Stimulated activated CD4-positive, alpha-beta T cell treated with anti-CD3 and anti-CD28 coated beads, TNF-alpha, amount 100 ng/mL, for 1 hour (primary cell): ENCODE measurements at places on chromosomes 7 and 10.

DNA sequence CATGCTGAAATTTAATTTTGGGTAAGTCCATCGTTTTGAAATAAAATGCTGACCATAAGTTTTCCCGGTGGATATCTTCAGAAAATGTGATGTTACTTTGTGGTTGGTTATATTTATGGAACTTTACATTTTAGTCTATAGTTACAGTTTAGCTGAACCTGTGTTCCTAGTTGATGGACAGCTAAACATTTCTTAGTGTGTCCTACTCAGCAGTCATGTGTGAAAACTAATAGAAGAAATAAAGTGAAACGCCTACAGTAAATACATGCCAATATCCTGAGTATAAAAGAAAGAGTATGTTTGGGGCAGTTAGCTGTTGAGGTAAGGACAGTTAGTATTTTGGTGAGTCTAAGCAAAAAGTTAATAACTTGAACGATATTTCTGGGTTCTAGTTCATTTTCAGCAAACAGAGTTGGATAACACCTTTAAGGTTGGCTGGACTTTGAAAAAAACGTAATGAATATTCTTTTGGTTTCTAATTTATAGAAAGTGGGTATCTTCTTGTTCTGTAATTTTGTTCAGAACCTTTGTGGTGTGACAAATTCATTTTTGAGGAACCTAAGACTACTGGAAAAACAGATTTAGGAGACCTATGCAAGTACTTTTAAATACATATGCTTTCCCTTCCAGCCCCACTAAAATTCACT is 28.7 kb downstream of the LCOR start:
- DNase-seq = no peak

GRCh38 chr7:73811760-73812168 is 19.0 kb upstream of the CLDN4 start:
- DNase-seq = no peak

DNA sequence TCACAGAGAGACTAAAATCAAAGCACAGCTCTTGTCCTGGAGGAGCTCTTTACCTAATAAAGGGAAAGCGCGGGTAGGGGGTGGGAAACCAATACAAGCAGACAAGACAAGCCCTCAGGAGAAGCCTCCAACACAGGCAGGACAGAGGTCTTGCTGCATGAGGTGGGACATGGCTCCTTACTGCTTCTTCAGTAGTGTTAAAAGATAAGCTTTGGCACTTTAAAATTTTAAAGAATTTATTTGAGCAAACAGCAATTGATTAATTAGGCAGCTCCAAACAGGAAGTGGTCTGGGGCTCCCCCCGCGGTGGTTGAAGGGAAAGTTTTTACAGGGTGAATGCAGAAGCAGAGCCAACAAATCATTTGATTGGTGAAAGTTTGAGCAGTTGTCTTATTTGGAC is 50.3 kb upstream of the MACC1 start:
- DNase-seq = no peak

DNA sequence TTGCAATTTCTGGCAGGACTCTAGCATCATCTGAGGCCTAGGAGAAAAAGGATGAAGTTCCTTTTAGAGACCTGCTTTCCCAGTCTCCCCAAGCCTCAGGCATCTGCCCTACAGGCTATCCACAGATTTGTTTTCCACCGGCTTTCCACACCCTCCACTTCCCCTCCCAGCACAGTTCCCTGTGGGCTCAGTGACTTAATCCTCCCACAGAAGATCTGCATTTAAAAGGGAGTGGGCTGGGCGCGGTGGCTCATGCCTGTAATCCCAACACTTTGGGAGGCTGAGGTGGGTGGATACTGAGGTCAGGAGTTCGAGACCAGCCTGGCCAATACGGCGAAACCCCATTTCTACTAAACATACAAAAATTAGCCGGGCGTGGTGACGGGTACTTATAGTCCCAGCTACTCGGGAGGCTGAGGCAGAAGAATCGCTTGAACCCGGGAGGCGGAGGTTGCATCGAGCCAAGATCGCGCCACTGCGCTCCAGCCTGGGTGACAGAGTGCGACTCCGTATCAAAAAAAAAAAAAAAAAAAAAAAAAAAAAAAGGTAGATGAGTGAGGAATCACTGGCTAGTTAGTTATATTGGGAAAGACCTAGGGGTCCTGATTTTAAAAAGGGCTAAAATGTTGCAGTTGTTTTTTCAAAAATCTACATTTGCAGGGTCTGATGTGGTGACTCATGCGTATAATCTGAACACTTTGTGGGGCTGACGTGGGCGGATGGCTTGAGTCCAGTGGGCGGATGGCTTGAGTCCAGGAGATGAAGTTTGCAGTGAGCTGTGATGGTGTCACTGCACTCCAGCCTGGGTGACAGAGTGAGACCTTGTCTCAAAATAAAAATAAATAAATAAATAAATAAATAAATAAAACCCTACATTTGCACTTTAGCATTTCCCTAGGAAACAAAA is 119.5 kb downstream of the BAMBI start:
- no peak for DNase-seq

DNA sequence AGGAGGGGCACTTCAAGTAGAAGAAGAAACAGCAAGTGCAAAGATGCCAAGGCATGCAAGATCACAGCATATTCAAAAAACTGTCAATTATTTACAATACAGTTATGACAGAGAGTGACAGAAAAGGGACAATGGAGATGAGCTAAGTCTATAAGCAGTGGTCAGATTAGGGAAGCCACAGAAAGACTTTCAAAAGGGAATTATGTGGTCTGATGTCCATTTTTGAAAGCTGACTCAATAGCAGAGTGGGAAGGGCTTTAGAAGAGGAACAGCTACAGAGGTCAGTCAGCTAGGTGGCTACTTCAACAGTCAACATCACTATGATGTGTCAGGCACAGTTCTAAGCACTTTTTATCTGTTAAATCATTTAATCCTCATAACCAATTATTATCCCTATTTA is 45.2 kb upstream of the SPOCK2 start:
- no peak for DNase-seq

DNA sequence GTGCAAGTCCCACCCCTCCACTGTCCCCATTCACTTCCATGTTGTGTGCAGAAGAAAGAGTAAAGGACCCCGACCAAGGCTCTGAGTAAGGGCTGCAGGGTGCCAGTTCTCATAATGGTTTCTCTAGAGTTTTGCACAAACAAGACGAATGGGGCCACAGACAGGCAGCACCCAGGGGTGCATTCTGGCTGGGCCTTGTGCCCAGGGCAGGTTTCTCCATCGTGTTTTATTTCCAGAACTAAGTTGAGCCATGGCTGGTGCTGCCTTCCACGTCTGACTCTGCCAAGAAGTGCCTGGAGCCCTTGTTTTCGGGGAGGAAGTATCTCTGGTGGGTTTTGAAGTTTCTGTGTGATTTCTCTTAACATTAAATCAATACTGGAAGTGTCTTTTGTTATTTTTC is 95.0 kb upstream of the SDK1 start:
- no peak for DNase-seq

DNA sequence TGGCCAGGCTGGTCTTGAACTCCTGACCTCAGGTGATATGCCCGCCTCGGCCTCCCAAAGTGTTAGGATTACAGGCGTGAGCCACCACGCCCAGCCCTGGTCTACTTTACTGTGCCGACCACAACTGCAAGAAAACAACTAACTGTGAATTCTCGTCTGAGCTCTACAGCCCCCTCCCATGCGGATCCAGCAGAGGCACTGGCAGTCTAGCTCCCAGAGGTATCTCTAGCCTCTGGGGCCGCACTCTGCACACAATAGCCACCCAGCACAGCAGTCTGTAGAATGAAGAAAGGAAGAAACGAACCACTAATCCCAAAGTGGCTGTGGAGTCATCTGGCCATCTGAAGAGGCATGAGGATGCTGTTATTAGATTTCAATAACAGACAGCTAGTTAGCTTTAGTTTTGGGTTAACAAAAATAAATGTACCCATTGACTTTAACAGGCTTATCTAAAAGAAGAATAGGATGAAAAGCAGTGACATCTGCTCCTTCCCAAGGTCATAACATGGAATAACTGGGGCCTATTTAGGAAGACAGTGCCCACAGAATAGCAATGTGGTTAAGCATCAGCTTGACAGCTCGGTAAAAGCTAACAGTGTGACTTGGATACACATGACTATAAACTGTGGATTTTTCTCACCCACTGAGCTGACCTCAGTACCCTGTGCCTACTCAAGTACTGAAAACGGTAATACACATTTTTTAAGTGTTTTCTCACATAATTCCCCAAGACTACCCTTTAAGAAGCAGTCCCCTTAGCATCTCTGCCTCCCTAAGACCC is 131.9 kb downstream of the TNS3 start:
- DNase-seq = no peak

DNA sequence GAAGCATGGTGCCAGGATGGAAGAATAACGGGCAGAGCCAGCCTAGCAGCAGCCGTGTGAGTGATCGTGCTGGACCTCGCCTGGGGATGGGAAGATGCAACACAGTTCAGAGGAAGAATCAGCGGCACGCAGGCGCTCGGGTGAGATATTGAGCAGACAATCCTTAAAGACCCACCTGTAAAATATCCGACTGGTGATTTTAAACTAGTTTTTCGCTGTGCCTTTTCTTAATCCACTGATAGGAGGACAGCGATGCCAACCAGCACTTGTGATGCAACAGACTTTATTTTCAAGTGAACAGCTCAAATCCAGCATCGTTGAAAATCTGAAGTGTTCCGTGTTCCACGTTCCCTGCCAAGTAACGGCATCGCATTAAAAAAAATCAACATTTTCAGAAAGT is 214.7 kb downstream of the TEX36 start:
- DNase-seq = no peak

DNA sequence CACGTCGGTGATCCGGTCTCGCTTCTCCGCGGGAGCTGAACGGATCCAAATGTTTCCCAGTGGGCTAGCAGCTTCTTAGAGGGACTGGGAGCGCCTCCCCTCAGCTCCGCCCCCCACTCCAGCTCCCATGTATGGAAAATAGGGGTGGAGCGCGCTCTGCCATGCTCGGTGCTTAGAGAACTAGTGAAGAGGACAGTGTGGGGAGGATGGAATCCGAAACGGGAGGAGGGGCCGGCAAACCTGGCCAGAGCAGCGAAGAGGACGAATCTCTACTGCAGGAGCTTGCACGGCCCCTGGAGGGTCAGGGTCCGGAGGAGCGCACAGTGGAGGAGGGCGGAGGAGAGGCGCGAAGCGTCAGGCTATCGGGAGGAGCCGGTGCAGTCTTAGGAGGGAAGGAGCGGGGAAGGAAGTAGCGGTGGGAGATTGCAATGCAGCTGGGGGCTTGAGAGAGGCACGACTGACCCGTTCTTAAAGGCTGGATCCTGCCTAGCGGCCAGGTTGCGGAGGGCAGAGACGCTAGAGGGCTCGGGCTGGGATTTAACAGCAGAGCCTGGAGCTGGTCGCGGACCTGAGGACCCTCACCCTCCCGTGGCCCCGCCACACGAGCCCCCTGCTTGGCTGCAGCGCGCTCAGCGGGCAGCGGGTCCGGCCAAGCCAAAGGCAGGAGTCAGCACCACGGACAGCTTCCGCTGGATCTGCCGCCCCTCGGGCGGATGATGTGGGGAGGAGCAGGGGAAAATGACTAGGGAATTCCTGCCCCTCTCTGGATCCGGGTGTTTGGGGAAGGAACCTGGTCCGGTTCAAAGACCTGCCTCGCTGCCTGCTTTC is at the start of gene PRLHR:
TSS of gene PRLHR (minus strand) at position 51 of the 828 bp plus-strand sequence. CDS start 404 bp downstream, outside the sequence.
- no peak for DNase-seq

DNA sequence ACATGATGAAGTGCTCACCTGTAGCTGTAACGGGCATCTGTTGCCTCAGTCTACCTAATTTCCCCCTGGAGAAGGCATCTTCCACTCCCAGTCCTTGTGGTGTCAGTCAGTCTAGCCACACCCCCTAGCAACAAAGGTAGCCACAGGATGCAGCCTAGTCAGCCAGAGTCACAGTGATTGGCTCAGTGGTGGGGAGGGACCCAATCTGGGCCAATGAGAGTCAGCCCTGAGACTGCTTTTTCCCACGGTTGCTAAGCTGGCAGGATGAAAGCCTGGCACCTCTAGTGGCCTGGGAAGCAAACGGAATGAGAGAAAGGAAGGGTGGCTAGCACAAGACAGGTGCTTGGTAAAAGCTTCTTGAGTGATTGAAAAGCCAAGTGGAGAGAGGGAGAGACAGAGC is 118.6 kb downstream of the SH3PXD2A start:
- DNase-seq = no peak

GRCh38 chr7:105304040-105304895 is 84.5 kb downstream of the SRPK2 start:
- no peak for DNase-seq

DNA sequence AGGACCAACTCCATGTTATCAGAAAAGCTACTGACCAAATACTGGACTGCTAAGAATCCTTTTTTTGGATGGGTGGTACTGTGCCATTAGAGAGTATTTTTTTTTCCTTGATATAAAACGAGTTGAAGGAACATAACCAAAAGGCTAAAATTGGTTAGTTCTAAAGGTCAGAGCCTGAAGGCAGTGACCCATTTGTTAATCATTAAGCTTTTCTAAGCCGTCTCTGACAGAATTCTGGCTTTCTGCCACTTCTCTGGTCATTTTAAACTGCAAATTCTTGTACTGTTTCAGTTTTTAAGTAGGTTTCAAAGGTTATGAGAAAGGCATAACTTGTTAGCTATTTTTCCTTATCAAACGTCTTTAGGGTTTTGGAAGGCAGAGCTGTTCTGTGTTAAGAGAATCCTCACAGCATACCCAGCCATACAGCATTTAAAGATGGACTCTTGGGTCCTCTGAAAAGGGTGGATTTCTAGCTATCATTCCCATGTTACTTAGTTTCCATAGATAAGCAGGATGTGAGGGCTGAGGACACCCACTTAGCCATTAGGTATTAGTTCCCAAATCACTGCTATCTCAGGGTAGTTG is 196.8 kb downstream of the RNLS start:
- DNase-seq = no peak

GRCh38 chr10:48748573-48748972 is 63.9 kb downstream of the WDFY4 start:
- no peak for DNase-seq

DNA sequence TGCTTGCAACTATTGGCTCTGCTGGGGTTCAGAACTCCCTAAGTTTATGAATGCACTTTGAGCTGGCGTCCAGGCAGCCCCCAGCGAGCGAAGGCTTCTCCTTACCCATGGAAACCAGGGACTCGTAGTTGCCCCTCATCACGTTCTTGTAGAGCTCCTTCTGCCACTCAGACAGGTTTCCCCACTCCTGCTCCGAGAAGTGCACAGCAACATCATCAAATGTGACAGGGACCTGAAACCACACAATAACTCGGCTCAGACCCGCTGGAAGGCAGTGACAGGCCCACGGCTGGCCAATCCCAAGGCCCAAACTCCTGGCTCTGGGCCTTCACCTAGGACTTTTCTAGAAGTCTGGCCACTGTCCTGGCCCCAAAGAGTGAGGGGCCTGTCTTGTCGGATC is 6.9 kb downstream of the ZNF777 start:
- DNase-seq = no peak

GRCh38 chr10:120382360-120382759 is 74.7 kb upstream of the PLPP4 start:
- no peak for DNase-seq

- no peak for DNase-seq
Measured at GRCh38 chr7:155123413-155123812, 53.3 kb downstream of the HTR5A start.

GRCh38 chr10:25102147-25102822 is 72.5 kb upstream of the GPR158 start:
- DNase-seq = no peak
